ENCODE measurements at places on chromosomes 6 and 20. TPM values are rescaled to one million over a fixed set of nuclear protein-coding genes. Genes with fewer than 3 reads are reported as not detected.
A peak's percentile ranks its signal among the peaks of the same experiment; 100 is the strongest.

GRCh38 chr6:18245642-18246041, 18.7 kb downstream of the DEK start:
- peaks cover 93% of the 10 kb centered on the region for H3K36me3 ChIP-seq
- no peak overlapping the region for H3K4me3 ChIP-seq
- no peaks in the 10 kb centered on the region for H3K27me3 ChIP-seq
- peak overlapping the region; percentile 22 for H3K27ac ChIP-seq
- DNase-seq = peak; percentile 37

DNA sequence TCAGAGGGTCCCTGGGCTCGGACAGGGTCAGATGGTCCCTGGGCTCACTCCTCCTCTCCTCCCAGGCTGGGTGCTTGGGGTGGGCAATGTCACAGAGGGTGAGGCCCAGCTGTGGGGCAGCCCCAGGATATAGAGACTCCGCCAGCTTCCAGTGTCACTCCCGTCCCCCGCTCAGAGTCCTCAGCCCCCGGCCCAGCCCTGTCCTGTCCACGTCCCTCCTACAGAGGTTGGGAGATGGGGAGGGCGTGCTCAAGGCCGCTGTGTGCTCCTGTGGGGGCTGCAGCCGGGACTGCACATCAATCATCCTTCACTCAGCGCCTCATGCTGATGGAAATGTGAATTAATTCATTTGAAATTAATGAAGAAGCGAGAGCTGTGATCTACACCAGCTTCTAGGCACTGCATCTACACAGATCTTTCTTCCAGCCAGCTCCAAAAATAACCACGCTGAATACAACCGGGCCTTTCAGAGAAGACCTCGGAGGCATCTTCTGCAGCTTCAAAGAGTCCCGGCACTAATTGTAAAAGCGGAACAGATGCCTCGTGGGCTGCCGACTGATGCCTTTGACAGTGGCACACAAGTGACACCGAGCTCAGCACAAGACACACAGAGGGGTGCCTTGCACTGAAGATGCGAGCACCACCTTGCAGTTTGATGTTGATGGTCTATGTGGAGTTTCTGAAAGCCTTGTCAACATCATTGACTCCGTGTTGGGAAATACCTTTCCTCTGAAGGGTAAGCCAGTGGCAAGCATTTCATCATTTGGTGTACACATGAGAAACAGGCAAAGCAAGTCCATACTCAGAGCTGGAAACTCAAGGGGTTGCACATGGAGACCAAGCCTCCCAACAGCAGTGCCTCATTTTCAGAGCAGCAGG, 39.3 kb downstream of the DACT2 start:
- no peak for DNase-seq
- no peak overlapping the region for H3K27ac ChIP-seq
- no peaks in the 10 kb centered on the region for H3K36me3 ChIP-seq
- no peaks in the 10 kb centered on the region for H3K4me1 ChIP-seq
- H3K27me3 ChIP-seq = no peaks in the 10 kb centered on the region
- no peak overlapping the region for H3K4me3 ChIP-seq

The AKIRIN2 gene
- 58.5 TPM for total RNA-seq

- peaks cover 16% of the 10 kb centered on the region for H3K36me3 ChIP-seq
- no peak for DNase-seq
- no peaks in the 10 kb centered on the region for H3K4me1 ChIP-seq
- no peaks in the 10 kb centered on the region for H3K27me3 ChIP-seq
- H3K27ac ChIP-seq = no peak overlapping the region
These were observed 13.5 kb downstream of the USP45 start for GRCh38 chr6:99501762-99502161.

The AIF1 gene
- total RNA-seq = 11.7 TPM

The TSHZ2 gene
- total RNA-seq = 7.1 TPM

DNA sequence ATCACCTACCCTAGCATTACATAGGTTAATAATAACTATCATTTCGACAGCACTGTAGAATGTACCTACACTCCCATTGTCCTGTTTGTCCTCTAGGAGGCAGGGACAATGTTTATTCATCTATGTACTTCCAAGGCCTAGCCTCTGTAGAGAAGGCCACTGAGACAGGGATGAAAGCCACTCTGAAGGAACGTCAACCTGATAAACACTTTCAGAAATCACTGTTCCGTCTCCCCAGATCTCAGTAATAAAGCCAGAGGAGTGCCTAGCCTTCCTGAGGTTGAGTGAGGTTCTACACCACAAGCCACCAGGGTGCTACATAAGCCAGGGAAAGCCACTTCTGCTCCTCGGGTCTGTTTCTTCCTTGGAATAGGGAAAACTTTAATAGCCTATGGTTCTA, 44.8 kb downstream of the POPDC3 start:
- no peak for DNase-seq
- peaks cover 57% of the 10 kb centered on the region for H3K27me3 ChIP-seq
- H3K27ac ChIP-seq = no peak overlapping the region
- no peaks in the 10 kb centered on the region for H3K36me3 ChIP-seq
- H3K4me1 ChIP-seq = peaks cover 10% of the 10 kb centered on the region

GRCh38 chr6:12384357-12384912, 94.3 kb downstream of the EDN1 start:
- H3K27me3 ChIP-seq = no peaks in the 10 kb centered on the region
- H3K36me3 ChIP-seq = no peaks in the 10 kb centered on the region
- no peak overlapping the region for H3K27ac ChIP-seq
- no peak overlapping the region for H3K4me3 ChIP-seq
- DNase-seq = no peak

- H3K4me1 ChIP-seq = no peaks in the 10 kb centered on the region
- no peaks in the 10 kb centered on the region for H3K36me3 ChIP-seq
- no peak overlapping the region for H3K4me3 ChIP-seq
- H3K27me3 ChIP-seq = no peaks in the 10 kb centered on the region
- no peak overlapping the region for H3K27ac ChIP-seq
These were observed 8.3 kb upstream of the ADGB start for GRCh38 chr6:146590492-146590891.

The KHDC1L gene
- not detected for total RNA-seq

DNA sequence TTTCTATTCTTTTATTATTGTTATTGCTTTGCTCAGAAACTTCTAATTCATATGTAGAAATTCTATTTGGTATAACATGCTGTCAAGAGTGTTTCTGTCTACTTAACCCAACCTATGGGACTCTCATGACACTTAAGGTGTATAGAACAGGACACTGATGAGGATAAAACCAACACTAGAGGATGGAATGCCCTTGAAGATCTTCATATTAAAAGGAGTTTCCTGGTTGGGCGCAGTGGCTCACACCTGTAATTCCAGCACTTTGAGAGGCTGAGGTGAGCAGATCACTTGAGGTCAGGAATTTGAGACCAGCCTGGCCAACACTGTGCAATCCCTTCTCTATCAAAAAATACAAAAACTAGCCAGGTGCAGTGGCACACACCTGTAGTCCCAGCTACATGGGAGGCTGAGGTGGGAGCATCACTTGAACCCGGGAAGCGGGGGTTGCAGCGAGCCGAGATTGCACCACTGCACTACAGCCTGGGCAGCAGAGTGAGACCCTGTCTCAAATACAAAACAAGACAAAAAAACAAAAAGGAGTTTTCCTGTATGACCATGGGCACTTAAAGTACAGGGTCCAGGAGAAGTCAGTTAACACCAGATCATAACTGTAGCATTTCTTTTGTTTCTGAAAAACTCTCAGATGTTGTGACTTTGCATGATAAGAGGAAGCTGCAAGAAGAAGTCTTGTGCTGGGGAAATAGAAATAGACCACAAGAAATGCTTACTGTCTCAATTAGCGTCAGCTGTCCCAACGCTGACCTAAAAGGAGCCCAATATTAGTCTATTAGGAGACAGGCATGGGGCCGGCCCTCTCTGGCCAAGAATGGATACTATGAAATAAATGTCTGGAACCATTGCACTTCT, 38.9 kb upstream of the CD2AP start:
- peaks cover 8% of the 10 kb centered on the region for H3K27me3 ChIP-seq
- H3K4me3 ChIP-seq = no peak overlapping the region
- DNase-seq = no peak
- H3K4me1 ChIP-seq = no peaks in the 10 kb centered on the region
- no peaks in the 10 kb centered on the region for H3K36me3 ChIP-seq

- H3K4me3 ChIP-seq = no peak overlapping the region
- peaks cover 4% of the 10 kb centered on the region for H3K4me1 ChIP-seq
- peaks cover 12% of the 10 kb centered on the region for H3K27me3 ChIP-seq
- no peaks in the 10 kb centered on the region for H3K36me3 ChIP-seq
These were observed 19.8 kb upstream of the CDC5L start for GRCh38 chr6:44367681-44368080.

The TINAG gene
- total RNA-seq = not detected

Data from activated CD4-positive, alpha-beta memory T cell treated with anti-CD3 and anti-CD28 coated beads, Interleukin-2, amount 10 ng/mL, durations not matched to agents 7 days and 5 days (primary cell).